Stimulated activated CD4-positive, alpha-beta T cell treated with anti-CD3 and anti-CD28 coated beads, Interleukin-1b, Interleukin-23, amount 100 ng/mL, for 1 hour (primary cell): ENCODE measurements at places on chromosomes 2 and 18.

GRCh38 chr2:19120941-19121750 lies 237.3 kb downstream of the OSR1 start:
- no peak for DNase-seq

- no peak for DNase-seq
Measured at GRCh38 chr2:191863988-191864387, 17.1 kb upstream of the CAVIN2 start.

GRCh38 chr18:14189858-14190257 lies 57.6 kb upstream of the ZNF519 start:
- DNase-seq, result no peak

DNA sequence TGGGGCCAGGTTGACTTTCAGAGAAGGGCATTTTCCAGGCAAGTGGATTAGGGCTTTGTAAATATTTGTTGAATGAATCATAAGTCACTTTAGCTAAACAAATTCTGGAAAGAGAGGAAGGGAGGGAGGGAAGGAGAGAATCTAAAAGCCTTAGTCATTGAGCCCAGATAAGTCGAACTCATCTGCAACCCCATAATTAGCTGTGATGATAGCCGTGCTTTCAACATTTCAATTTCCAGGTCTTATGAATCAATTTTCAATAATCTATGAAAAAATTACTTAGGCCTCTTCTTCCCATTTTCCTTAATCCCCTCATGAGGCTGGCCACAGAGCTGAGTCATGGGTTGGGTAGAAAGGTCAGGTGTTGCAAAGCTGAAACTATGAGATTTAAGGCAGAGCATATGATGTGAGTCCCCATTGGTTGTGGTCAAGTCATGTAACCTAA lies 111.9 kb upstream of the MAPRE2 start:
- DNase-seq, result no peak

DNA sequence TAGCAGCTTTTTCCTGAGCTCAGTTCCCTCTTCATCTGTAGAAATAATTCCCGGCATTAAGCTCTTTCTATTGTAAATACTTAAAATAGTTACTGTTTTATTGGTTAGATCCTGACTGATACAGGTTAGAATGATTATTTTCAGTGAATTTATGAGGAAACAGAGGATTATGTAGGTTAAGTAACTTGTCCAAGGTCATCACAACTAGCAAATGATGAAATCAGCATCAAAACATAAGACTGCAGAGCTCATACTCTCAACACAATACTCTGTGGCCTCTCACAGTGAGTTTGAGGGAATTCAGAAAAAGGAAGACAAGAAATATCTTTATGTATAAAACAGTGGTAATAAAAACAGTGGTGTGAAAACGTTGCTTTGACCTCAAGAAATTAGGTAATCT lies 113.2 kb upstream of the DLX2 start:
- DNase-seq, result no peak

DNA sequence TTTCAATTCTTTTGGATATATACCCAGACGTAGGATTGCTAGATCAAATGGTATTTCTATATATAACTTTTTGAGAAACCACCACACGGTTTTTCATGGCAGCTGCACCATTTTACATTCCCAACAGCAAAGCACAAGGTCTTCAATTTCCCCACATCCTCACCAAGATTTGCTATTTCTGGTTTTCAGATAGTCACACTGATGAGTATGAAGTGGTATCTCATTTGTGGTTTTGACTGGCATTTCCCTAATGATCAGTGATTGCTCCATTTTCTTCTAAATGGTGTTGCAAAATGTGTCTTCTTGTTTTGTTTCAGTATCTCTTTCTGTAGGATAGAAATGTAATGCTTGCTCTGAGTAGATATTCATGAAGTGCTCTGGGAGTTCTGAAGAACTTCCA lies 52.0 kb downstream of the ANKRD44 start:
- no peak for DNase-seq

DNA sequence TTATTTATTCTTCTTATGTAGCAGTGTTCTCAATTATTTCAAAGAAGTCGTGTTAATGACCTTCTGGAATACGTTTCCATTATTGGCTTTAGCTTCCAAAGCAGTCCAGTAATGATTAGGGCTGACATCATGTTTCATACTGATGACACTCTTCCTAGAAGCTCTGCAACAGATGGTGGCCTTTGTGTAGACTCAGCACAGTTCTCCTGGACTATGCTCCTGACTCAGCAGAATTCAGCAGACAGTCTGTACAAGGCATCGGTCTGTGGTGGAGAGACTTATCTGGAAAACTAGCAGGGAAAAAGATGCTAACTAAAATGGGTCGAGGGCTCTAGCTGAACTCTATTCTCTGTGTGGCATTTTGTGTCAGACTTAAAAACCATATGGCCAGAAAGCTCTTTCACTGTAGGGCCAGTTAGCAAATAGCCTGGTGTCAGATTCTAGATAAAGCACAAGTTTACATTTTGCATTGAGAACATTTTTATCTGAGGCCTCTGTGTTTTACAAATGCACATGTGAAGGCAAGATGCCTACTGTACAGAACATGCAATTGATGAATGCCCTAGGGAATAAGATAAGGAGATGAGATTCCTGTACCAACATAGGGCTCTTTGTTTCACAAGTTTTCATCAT lies 35.1 kb downstream of the GULP1 start:
- DNase-seq, result no peak

DNA sequence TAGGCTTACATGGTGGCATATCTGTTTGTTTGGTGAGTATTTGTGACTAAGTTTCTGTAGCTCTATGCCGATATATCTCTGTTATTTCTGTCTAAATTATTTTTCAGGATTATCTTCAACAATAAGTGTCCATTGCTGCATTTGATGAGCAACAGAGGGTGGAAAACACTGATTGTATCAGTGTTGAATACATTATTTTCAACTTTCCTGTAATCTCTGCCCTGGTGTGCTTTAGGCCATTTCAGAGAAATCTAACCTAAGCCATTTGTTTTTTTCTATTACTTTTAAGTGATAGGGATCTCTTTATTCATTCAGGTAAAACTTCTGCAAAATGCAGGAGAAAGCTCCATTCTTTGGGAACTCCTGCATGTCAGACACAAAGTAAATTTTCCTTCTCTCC lies 654.5 kb downstream of the RNF144A start:
- DNase-seq, result no peak

DNA sequence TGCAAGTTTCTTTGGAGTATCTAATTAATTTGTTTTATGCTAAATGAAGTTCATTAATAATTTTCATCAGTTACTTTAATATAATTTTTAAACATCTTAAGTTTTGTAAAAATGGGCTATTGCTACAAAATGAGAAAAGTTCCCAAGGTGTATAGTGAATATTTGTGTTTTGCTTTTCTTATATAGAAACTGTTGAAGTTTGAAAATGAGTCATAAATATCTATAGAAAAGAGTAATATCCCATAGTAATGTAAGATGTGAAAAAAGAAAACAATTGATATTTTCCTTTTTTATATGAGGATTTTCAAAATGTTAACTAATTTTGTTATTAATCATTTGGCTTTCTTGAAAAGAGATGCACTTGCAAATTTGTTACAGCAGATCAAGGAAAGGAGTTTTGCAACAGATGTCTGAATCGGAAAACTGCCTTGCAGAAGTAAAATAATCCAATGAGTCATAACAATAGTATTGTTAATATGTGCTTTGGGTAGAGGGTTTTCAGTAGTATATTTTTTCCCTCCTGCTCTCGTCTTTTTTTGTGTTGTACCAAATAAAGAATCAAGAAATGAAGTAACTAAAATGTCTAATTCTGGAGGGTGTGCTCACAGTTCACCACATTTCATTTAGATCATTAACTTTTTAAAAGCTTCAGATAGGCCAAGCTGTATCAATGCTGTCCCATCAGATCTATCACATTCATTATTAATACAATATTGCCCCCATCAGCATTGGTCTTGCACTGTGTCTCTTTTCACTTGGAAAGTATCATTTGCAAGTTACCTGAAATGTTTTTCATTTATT lies 15.5 kb downstream of the DUSP19 start:
- DNase-seq, result no peak

GRCh38 chr2:240452462-240453256 lies 17.2 kb downstream of the GPC1 start:
- DNase-seq, result no peak

- no peak for DNase-seq
Measured at GRCh38 chr2:74252862-74253261, 54.4 kb downstream of the MTHFD2 start.

DNA sequence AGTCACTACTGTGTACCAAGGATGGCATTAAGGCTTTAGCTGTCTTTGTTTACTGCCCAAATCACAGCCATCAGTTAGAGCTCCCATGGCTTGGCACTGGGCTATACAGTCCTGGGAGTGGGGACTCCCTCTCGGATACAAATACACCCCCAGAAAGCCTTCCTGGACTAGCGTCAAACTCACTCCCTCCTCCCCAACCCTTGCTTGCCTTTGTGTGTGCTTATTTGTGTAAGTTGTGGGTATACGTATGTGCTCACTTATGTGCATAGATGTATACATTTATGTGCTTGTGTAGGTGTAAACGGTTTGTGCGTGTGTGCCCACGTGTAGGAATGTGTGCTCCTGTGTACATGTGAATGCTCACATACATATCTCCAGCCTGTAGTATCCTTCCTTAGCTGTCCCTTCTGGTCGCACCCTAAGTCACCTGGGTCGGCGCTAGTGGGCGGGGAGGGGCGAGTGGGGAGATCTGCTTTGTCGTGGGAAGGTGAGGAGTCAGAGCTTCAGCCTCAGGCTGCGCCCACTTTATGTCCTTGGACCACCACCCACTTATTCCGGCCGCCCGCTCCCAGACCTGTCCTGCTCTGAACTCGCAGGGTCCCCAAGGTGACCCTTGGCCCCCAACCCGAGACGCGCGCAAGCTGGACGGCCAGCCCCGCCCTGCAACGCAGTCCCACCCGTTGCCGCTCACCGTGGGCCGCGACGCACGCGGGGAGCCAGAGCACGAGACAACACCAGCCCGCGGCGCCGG lies 461 bp downstream of the PRADC1 start:
- no peak for DNase-seq

DNA sequence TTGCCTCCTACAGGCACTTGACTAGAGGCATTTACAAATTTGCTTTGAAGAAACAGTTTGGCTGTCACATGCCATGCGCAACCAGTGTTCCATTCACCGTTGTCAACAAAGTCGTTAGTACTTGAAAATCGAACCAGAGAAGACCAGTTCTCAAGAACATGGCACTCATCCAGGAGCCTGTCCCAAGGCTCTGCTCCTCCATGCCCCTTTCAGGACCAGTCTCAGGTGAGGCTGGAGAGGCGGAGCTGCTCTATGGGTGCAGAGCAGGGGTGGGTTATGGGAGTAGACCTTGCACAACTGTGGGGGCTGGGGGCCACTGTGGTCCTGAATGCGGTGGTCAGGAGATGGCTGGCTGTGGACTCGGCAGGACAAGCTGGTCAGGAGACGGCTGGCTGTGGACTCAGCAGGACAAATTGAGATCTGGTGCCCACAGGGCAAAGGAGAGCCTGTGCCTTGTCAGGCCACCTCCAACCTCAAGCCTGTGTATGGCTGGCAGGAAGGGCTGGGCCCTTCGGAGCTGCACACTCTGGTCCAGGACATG lies 12.3 kb upstream of the ATP9B start:
- DNase-seq, result no peak

GRCh38 chr2:218029366-218030360 lies 26.9 kb upstream of the TNS1 start:
- no peak for DNase-seq

GRCh38 chr2:46509804-46510203 lies 30.4 kb downstream of the TMEM247 start:
- no peak for DNase-seq

GRCh38 chr2:3377279-3377611 lies 373 bp downstream of the EIPR1 start:
- DNase-seq, result no peak

- no peak for DNase-seq
Measured at GRCh38 chr2:182605166-182605565, 110.9 kb upstream of the DNAJC10 start.

- DNase-seq, result no peak
Measured at GRCh38 chr18:22032392-22032961, 136.9 kb upstream of the GATA6 start.

- DNase-seq, result no peak
Measured at GRCh38 chr2:160606341-160606740, 112.7 kb upstream of the RBMS1 start.

GRCh38 chr2:95380280-95380679 lies 22.2 kb upstream of the FAHD2A start:
- no peak for DNase-seq

DNA sequence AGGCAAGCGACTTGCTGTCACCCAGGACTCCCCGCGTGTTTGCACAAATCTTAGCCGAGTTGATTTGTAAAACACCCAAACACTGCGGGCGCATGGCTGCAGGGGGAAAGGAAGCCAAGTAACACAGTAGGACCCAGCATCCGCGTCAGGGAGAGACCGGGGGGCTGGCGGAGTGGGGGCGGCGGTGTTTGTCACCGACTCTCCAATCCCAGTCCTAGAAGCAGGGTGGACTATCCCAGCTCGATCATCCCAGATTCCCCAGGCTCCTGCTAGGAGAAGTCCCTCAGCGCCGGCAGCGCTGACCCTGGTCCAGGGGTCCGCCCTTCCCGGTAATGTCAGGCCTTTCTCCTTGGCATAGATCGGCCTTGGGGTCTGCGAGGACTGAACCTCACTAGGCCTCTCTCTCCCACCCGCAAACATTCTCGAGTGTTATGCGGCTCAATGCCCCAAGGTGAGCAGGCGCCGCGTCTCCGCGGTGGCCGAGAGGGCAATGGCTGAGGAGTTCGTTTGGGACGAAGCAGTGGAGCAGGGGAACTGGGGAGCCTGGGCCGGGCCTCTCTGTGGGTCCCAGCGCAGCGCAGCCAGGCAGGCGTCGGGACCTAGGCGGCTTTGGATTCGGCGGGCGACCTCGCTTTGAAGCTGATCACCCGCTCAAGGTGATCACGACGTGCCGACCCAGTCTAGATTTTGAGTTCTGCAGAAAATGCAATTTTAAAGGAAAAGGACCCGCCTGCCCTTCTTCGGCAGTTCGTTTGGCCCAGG lies 1.5 kb upstream of the GDF7 start:
- no peak for DNase-seq

GRCh38 chr2:43383533-43383932 lies 157.1 kb upstream of the ZFP36L2 start:
- no peak for DNase-seq

GRCh38 chr2:206984206-206984605 lies 44.9 kb downstream of the CPO start:
- no peak for DNase-seq

DNA sequence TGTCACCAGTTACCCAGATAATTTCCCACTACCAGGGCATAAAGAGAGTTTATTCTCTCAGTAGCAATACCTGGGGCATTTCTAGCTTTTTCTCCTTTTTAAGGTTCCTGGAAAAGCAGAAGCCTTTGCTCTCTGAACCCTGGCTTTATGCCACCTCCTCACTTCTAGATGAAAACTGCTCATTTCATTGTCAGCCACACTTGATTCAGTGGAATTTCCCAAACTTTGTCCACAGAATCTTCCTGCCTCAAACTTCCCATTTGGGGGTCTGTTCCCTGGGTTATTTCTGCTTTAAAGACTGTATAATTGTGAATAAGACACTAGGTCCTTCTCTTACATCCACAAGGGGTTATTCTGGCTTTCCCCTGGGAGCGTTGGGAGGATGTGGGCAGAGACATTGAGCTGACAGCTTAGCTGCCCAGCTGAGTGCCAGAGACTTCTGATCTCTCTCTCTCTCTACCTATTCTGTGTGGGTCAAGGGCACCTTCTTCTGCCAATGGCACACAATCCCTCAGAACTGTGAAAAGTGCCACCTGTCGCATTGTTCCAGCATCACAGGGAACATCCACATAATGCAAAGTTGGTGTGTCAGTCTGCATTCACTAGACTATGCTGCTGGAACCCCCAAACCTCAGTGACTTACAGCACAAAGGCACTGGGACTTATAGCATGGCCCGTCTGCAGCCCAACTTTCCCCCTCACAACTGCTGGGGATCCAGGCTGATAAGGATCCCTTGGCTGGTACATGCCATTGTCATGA lies 19.9 kb upstream of the NRP2 start:
- no peak for DNase-seq

GRCh38 chr2:79025421-79025820 lies at the start of gene REG3G:
REG3G (plus strand) TSS chr2:79025702; CDS start chr2:79026094, 392 bp downstream.
- DNase-seq, result no peak
